RPMI7951 (cell line): ENCODE measurements at places on chromosomes 5 and 9.

DNA sequence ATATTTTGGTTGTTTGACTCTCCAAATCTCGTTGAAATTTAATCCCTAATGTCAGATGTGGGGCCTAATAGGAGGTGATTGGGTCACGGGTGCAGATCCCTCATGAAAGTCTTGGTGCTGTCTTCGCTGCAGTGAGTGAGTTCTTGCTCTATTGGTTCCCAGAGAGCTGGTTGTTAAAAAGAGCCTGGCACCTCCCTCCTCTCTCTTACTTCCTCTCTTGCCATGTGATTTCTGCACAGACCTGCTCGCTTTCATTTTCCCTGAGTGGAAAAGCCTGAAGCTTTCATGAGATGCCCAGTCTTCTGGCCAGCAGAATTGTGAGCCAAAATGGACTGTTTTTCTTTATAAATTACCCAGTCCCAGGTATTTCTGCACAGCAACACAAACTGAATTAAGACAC, 221.6 kb downstream of the MAT2B start:
- DNase-seq = peak; percentile 26

GRCh38 chr9:90307891-90308290, 334.7 kb downstream of the DIRAS2 start:
- DNase-seq = no peak

GRCh38 chr5:174295702-174296436, 250.4 kb downstream of the NSG2 start:
- peak; percentile 33 for DNase-seq

DNA sequence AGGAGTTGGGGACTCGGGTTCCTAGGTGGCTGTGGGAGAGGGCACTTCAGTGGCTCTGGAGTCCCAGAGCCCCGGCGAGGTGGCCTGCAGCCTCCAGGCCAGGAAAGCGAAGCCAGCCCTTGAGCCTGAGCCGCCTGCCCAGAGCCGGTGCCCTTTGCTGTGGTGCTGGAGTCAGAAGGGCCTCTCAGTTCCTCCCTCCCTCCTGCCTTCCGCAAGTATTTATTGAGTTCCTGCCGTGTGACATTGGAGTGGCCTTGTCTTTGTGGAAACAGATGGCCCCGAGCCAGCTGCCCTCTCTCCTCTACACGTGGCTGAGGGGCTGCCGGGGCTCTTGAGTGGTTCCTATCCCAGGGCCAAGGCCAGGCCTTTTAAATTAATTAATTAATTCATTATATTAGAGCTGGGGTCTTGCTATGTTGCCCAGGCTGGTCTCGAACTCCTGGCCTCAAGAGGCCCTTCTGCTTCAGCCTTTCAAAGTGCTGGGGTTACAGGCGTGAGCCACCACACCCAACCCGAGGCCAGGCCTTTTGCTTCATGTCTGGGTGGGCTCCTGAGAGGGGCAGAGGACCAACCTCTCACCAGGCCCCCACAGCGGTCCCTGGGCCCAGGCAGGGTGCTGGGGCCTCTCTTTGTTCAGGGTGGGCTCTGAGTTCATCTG, 45.6 kb upstream of the IER5L start:
- DNase-seq = no peak

DNA sequence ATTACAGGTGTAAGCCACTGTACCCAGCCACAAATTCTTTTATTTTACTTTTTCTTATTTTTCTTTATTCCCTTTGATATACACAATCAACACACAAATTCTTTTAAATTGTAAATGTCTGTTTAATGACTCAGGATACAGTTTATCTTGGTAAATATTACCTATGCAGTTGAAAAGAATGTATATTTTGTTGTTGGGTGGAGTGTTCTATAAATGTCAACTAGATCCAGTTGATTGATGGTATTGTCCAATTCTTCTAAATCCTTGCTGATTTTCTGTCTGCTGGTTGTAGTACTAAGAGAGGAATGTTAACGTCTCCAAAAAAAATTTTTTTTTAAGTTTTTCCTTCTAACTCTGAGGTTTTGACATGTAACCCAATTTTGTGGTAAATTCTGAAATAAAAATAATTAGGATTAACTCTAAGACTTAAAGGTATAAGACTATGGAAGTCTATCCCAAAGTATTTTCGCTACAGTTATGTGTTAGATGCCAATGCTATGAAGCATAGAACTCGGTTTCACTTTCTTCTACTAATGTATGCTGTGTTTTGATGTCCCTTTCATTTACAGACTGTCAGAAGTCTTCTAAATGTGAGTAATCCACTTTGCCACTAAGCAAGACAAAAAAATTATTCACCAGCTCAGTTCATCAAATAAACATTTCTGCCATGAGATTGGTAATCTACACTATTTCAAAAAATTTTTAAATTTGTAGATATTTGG, 720.2 kb upstream of the C9orf72 start:
- no peak for DNase-seq

- DNase-seq = no peak
Measured at GRCh38 chr9:93235300-93235960, 51.5 kb downstream of the WNK2 start.

DNA sequence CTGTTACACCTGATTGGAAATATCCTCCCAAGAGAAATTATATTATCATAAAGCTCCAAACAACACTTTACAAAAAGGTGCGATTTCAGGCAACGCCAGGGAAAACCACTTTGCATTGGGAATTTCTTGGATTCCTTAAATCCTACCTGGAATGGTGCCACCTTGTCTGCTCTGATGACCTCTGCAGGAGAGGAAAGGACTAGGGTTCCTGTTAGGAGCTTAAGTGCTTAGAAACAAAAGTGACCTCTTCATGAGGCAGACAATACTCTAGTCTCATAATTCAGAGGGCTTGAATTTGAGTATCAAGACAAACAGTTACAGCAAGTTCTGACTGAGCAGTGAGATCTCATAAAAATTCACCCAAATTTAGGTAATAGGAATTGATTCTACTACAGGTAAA, 33.9 kb upstream of the GLIS3 start:
- DNase-seq = no peak

- no peak for DNase-seq
Measured at GRCh38 chr5:97494465-97494864, 311.4 kb upstream of the RIOK2 start.

- DNase-seq = no peak
Measured at GRCh38 chr9:128061275-128061960, 5.7 kb downstream of the NAIF1 start.

- no peak for DNase-seq
Measured at GRCh38 chr5:97245386-97245785, 62.3 kb upstream of the RIOK2 start.

DNA sequence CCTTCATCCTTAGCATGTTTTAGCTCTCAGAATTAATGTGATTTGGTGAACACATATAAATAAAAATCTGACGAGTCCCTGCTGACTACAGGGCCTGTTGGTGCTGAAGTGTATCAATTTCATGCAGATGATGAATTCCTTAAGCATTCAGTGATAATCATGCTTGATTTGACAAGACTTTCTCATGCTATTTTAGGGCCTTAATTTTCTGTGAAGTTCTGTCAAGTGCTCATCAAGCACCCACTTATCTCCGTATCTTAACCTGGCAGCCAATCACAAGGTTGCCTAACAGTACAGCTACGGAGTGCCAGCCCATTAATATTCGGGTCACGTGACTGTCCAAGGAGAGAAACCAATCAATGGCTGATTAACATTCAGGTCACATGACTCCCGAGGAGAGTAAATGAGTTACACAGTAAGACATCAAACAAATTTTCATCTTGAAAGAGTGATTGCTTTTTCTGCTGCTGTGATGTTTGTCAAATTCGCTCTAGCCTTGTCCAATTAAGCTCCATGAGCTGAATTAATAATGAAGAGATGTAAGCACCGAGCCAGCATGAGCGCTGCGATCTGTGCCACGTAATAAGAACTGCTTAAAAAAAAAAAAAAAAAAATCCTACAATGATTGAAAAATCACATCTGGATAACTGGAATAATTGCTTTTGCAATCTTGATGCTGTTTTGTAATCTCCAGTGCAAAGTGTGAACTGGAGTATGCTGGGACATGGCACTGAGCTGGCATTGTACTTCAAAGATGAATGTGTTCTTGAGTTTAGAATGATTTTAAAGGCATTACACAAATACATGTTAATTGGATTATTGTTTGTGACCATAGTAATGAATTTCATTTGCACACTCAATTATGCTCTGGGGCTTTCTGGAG, 104.3 kb upstream of the SPATA31D4 start:
- no peak for DNase-seq

DNA sequence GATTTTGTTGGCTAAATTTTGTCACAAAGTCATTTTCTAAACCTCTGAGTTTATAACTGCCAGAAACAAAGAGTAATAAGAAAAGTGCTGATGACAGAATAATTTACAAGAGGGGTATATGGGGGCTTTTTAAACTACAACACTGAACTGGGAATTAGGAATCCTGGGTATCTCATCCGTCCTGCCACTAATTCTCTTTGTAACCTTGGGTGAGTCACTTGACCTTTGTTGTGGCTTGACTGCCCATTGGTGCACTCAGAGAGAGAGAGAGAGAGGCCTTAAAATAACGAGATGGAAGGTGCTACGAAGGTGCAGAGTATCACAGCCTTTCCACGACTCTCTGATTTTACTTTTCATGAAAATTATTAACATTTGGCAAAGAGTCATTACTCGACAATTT, 130.3 kb upstream of the CNTLN start:
- DNase-seq = peak; percentile 71

DNA sequence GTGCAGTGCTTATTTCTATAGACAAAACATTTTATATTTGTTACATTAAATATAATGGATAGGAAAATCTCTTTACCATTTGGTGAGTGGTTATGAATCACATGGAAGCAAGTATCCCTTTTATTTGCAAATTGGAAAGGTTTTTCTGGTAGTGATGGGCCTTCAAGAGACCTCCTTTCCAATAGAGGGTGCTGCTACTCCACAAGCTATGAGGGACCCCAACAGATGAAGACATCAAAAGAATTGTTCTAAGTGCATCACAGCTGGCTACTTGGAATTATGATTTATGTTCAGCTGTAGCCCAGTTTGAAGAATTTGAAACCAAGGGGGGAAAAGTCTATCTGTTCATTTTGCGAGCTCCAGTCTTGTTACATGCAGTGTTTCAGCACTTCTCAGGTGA, 493.7 kb upstream of the SGCD start:
- no peak for DNase-seq

DNA sequence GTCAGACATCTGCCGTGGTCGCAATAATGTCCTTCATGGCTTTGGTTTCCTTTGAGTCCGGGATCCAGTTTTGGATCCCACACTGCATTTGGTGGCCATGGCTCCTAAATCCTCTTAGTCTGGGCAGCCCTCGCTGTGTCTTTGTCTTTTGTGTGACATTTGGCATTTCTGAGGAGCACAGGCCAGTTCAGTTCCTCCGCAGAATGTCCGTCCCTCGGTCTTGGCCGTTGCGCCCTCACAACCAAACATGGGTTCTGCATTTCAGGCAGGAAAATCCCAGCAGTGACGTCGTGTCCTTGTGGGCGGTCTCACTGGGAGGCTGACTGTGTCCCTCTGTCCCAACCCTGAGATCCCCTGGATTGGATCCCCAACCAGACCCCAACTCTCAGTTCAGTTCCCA, 172.9 kb upstream of the PPP1R26 start:
- no peak for DNase-seq

GRCh38 chr5:144365885-144366284, 195.2 kb downstream of the KCTD16 start:
- no peak for DNase-seq

- no peak for DNase-seq
Measured at GRCh38 chr5:6808462-6808861, 95.2 kb downstream of the TENT4A start.

GRCh38 chr5:178544166-178544834, 45.9 kb downstream of the COL23A1 start:
- no peak for DNase-seq

- DNase-seq = peak; percentile 32
Measured at GRCh38 chr9:136947955-136948510, 3.0 kb downstream of the C8G start.

GRCh38 chr5:127192150-127192549, 98.4 kb upstream of the MEGF10 start:
- DNase-seq = no peak

- DNase-seq = no peak
Measured at GRCh38 chr5:57432876-57433275, 49.7 kb downstream of the ACTBL2 start.

DNA sequence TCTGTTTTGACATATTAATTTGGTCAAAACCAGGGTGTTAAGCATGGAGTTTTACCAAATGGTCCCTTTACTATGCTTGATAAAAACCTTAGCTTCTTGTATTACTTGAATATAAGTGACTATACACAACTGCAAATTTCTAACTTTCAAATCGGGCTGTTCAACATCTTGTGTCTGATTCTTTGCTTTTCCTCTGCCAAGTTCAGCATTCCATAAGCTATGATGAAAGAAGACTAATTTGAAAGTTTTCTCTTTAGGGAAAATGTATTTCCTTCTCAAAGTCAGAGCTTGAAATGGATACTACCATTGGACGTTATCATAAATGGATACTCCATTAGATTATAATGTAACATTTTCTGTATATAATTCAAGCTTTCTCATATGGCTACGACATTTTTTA, 792.9 kb downstream of the EFNA5 start:
- no peak for DNase-seq

DNA sequence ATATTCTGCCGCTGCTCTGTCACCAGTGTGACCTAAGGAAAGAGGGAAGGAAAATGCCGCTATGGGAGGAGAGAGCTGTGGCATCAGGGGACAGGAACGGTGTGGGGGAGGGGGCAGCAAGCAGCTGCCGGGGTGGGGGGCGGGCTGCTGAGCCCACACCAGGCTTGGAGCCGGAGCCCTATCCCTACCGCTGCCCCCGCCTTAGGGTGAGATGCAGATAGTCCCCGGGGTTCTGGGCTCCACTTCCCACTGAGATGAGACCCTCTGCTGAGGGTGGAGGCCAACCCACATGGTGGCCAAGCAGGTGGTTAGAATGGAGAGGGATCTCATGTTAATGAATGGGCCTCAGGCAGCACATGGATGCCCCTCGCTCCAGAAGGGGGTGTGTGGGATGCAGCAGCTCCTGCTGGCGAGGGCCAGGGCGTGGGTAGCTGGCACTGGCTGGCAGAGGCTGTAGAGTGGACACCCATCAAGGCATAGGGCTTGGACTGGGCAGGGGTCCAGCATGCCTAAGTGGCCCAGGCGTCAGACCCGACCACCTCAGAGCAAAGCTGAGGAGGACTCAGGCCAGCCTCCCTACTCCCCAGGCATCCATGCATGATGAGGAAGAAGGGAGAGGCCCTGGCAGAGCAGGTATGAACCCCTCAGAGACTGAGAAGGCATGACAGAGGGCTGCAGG, 131.5 kb downstream of the ZNF354C start:
- no peak for DNase-seq

- no peak for DNase-seq
Measured at GRCh38 chr5:180093651-180094382, 22.3 kb upstream of the RNF130 start.

- DNase-seq = no peak
Measured at GRCh38 chr5:81180780-81181460, 52.2 kb upstream of the CKMT2 start.

DNA sequence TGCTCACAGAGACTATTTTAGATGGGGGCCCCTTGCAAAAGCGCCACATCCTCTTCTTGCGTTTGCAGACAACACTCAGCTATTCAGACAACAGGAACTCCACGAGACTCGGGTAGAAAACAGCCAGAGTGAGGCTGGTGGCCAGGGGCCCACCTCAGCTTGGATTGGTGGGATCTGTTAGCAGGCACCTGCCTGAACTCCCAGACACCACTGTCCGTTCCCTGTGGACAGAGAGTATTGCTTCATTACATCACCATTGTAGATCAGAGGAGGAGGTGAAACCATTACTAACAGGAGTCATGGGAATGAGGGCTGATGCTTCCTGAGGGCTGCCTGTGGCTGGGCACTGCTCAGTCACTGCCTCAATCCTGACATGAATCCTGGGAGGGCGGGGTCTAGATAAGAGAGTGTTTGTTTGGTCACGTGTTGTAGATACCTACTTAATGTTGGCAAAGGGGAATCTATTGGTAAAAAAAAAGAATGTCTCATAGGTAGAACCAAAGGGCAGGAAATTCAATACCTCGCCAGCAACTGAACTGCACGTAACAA, 4.4 kb upstream of the RAPGEF1 start:
- no peak for DNase-seq
